Activated CD4-positive, alpha-beta T cell treated with anti-CD3 and anti-CD28 coated beads, Interleukin-2, amount 10 ng/mL, durations not matched to agents 7 days and 5 days (primary cell): ENCODE measurements at places on chromosomes 5 and 9.

- no peak for DNase-seq
These were observed 18.9 kb downstream of the IPPK start for GRCh38 chr9:92650839-92651621.

DNA sequence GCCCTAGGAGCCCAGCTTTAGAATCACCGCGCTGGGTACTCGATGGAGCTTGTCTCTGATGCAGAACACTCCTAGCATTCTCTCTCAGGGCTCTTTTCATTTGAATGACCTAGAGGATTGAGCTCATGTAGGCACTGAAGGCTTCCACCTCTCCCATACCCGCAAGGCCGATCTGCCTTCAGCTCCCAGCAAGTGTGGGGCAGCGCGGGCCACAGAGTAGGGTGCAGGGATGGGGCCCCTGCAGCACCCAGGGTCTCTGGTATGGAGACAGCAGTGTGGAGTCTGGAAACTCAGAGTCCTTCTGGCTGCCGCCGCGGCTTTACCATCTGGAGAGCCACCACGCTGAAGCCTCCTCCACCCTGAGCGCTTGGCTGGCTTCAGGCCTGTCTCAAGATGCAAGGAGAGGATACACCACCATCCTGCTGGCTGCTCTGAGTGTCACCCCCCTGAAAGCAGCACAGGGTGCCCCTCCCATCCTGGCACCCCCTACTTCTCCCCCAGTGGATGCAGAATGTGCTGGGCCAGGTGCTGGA lies 12.9 kb downstream of the STKLD1 start:
- DNase-seq = no peak

- no peak for DNase-seq
These were observed 1065.7 kb upstream of the CDH9 start for GRCh38 chr5:28104080-28104479.

DNA sequence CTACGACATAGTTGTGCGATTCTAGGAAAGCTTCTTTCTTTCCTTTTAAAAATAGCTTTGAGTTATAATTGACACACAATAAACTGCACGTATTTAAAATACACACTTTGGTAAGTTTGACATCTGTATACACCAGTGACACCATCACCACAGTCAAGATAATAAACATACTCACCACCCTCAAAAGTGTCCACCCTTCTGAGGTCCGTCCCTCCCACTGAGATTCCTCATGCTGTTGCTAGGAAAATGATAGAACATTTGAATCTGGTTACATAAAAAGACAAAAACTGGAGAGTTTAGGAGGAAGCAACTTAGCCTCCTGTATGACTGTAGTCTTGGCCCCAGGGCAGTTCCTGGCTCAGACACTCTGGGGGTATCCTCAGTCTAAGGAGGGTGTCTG lies 17.2 kb downstream of the S100Z start:
- no peak for DNase-seq

DNA sequence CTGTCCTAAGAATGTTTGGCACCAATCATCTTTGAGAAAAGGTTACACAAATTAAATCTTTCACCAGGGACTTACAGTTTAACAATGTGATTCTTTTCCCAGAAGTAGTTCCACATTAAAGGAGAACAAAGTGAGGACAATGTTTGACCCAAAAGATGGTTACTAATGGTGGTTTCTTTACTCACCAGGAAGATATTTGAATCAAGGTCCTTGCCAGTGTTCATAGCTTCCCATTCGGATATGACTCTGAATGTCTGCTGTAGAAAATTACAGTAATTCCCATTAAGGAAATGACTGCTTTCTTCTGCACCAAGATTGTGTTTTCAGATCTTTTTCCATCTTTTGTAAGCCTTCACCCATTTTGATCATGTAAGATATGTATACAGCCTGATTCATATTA lies 114.6 kb upstream of the ADAMTSL1 start:
- DNase-seq = no peak
